A549 treated with dexamethasone at 1 μM for 4 hours (cell line): ENCODE measurements at places on chromosomes 13 and 19. TPM values are rescaled to one million over a fixed set of nuclear protein-coding genes. Genes with fewer than 3 reads are reported as not detected.

COL5A3 gene
- 2.4 to 3.8 TPM (median 3.0 TPM) in 5 replicates for total RNA-seq

CRTC1 gene
- total RNA-seq, result 2.3 to 5.6 TPM (median 4.7 TPM) in 5 replicates

SIRT6 gene
- 23.7 to 37.0 TPM (median 31.4 TPM) in 5 replicates for total RNA-seq

GJB2 gene
- total RNA-seq, result 0.50 to 0.84 TPM (median 0.69 TPM) in 5 replicates

KIRREL2 gene
- 0.37 to 0.65 TPM (median 0.52 TPM) in 5 replicates for total RNA-seq

OR7C1 gene
- total RNA-seq, result not detected in 5 replicates

CHST8 gene
- 0.18 to 0.22 TPM (median 0.20 TPM) in 5 replicates for total RNA-seq

CLDND2 gene
- total RNA-seq, result 8.9 to 13.0 TPM (median 12.9 TPM) in 5 replicates

PBX4 gene
- 1.3 to 2.6 TPM (median 2.1 TPM) in 5 replicates for total RNA-seq

KDELR1 gene
- total RNA-seq, result 328 to 488 TPM (median 483 TPM) in 5 replicates

SDHAF1 gene
- 32.4 to 43.7 TPM (median 41.9 TPM) in 5 replicates for total RNA-seq

FAM124A gene
- 1.3 to 2.7 TPM (median 2.4 TPM) in 5 replicates for total RNA-seq

MED4 gene
- total RNA-seq, result 32.9 to 43.9 TPM (median 34.9 TPM) in 5 replicates

CASP14 gene
- not detected in 5 replicates for total RNA-seq

SKA3 gene
- total RNA-seq, result 14.3 to 17.2 TPM (median 16.0 TPM) in 5 replicates

KCNJ14 gene
- total RNA-seq, result 1.1 to 2.1 TPM (median 1.2 TPM) in 5 replicates

ADGRE3 gene
- not detected in 5 replicates for total RNA-seq

ZNF738 gene
- 0.86 to 1.1 TPM (median 1.0 TPM) in 5 replicates for total RNA-seq

CEACAM3 gene
- not detected in 5 replicates for total RNA-seq

IRGC gene
- not detected in 5 replicates for total RNA-seq

CPAMD8 gene
- total RNA-seq, result 0.05 to 0.33 TPM (median 0.09 TPM) in 5 replicates

PTPRH gene
- total RNA-seq, result 3.1 to 4.5 TPM (median 3.9 TPM) in 5 replicates

KLF2 gene
- 13.5 to 29.0 TPM (median 24.8 TPM) in 5 replicates for total RNA-seq

SMIM17 gene
- 0.09 to 0.11 TPM in 2 of 5 replicates, not detected in the others for total RNA-seq

CAPN12 gene
- 5.3 to 6.5 TPM (median 6.0 TPM) in 5 replicates for total RNA-seq

ZNF382 gene
- total RNA-seq, result 0.05 to 0.07 TPM (median 0.06 TPM) in 4 of 5 replicates, not detected in the other

ATP1A3 gene
- total RNA-seq, result 2.9 to 5.9 TPM (median 4.7 TPM) in 5 replicates

LRRC4B gene
- total RNA-seq, result 0.33 to 0.63 TPM (median 0.54 TPM) in 5 replicates
